ENCODE measurements at places on chromosomes 12 and 14.
A peak's percentile ranks its signal among the peaks of the same experiment; 100 is the strongest.

DNA sequence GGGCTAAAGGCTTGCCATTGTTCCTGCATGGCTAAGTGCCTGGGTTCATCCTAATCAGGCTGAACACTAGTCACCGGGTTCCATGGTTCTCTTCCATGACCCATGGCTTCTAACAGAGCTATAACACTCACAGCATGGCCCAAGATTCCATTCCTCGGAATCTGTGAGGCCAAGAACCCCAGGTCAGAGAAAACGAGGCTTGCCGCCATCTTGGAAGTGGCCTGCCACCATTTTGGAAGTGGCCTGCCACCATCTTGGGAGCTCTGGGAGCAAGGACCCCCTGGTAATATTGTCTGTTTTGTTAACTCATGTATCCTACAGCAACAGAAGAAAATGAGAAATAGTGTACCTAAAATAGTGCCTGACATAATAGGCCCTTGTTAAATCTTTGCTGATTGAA is 92.7 kb downstream of the ADAMTS20 start:
- no peak for DNase-seq

- DNase-seq, result peak; percentile 42
Measured at GRCh38 chr14:26281280-26281998, 316.4 kb downstream of the NOVA1 start.

DNA sequence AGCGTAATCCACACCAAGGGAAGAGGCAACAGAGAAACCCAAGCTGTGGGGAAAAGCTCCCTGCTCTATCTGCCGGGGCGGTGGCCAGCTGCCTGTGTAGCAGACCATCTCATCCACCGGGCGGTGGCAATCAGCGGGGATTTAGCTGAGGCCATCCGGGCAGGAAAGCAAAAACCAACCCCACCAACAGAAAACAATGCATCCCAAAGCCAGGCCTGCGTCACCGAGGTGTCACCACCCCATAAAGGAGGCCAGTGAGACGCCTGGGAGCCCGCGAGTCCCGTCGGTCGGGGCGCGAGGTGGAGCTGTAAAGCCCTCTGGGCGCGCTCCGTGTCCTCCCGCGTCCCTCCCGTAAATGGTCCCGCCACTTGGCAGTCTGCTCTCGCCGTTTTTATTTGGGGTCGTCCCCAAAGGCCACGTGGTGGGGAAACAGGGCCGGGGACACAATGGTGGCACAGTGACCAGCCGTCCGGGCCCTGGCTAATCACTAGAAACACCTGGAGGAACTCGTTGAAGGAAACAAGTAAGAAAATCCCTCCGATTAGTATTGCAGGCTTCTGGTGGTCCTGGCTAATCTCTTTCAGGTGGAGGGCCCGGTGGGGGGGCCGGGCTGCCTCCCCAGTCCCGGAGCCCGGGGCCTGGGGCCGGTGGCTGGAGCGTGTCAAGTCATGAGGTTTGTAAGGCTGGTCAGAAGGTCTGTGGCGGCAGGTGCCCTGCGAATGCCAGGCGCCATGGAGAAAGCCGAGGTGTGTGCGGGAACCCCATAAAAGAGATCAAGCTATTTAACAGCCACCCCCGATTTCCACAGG is 94.7 kb upstream of the GSC start:
- no peak for DNase-seq

DNA sequence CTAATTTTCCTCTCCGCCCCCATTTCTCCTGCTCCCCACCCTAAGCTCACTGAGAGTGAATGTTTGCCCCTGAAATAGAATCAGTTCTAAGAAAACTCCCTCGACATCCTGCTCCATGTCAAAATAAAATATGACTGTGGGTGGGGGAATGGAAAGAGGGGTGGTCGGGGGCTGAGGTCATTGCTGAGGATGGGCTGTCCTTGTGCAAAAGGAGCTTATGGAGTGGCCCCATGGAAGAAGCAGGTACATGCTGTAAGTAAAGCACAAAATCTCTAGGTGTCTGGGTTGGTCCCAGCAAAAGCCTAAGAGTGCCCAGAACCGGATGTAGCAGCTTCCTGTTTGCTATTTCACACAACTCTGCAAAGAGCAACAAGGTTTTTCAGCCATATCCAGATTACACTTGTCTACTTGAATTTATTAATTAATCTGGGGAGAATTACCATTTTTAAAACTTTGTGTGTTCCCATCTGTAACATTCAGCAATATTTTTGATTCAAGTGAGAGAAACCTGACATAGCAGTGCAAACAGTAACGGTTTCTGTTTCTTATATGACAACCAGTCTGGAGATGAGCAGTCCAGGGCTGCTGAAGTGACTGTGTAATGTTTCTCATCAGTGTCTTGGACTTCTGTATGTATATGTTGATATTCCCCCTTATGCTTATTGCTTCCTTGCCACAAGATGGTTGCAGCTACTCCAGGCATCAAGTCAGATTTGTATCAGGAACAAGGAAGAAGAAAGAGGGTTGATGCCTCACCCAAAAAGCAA is 40.4 kb upstream of the GZMB start:
- no peak for DNase-seq

- no peak for DNase-seq
Measured at GRCh38 chr12:20370014-20370386, 1.7 kb downstream of the PDE3A start.

- peak; percentile 96 for DNase-seq
Measured at GRCh38 chr12:115341442-115341841, 657.5 kb upstream of the TBX3 start.

- DNase-seq, result no peak
Measured at GRCh38 chr12:12592930-12593329, 18.7 kb upstream of the CREBL2 start.

GRCh38 chr12:132638541-132639408 is 20.2 kb downstream of the P2RX2 start:
- DNase-seq, result peak; percentile 15

DNA sequence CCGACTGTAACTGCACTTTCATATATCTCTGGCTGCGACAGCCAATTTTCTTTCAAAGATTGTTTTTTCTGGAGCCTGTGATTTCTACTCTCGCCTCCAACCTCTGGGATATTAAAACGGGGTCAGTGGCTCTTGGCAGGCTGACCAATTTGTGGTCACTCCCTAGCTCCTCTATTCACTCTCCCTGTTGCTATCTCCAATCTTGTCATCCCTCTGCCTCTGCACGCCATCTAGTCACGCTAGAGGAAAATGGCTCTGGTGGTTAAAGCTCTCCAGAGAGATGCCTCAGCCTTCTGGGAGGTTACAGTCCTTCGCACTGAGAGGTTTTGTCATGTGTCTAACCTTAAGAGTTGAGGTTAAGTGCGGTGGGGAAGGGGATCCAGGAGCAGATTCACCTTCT is 59.8 kb upstream of the CISTR start:
- no peak for DNase-seq

GRCh38 chr14:91127401-91127801 is 13.5 kb downstream of the DGLUCY start:
- no peak for DNase-seq

GRCh38 chr12:93589081-93589480 is 16.6 kb downstream of the SOCS2 start:
- DNase-seq, result no peak

DNA sequence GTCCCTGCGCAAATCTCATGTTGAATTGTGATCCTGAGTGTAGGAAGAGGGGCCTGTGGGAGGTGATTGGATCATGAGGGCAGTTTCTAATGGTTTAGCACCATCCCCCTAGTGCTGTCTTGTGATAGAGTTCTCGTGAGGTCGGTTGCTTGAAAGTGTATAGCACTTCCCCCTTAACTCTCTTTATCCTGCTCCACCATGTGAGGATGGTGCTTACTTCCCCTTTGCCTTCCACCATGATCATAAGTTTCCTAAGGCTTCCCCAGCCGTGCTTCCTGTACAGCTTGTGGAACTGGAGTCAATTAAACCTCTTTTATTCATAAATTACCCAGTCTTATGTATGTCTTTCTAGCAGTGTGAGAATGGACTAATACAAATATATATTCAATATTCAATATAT is 303.7 kb upstream of the SEL1L start:
- DNase-seq, result no peak

- DNase-seq, result no peak
Measured at GRCh38 chr14:80078501-80078900, 132.8 kb downstream of the DIO2 start.

GRCh38 chr12:12010277-12011039 is 60.3 kb upstream of the BCL2L14 start:
- DNase-seq, result peak; percentile 40

DNA sequence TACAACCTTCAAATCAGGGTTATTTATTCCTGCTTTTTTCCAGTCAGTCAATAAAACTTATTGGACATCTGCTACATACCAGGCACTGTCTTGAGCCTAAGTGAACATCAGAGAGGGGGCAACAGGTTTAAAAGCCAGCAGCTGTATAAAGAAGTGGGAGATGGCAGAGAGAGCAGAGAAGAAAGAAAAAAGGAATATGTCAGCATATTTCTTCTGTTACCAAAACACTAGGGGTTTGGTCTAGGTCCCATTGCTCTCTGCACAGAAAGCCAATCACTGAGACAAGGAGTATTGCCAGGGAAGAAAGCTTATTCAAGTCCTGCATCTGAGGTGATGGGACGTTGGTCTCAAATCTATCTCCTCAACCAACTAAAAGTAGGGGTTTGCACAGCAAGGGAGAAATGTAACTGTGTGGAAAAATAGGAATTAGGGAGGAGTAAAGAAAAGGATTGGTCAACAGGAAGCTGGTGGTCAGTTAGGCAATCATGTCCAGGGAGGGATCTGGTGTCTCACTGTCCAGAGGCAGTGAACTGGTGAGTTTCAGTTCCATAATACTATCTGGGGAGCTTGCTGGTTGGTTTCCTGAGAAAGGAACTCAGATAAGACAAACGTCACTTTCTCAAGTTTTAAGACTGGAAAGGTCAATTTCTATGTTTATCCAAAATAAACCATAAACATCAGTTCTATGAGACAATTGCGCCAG is 107.5 kb downstream of the PHLDA1 start:
- DNase-seq, result no peak

- no peak for DNase-seq
Measured at GRCh38 chr14:93683226-93683625, 105.1 kb downstream of the PRIMA1 start.

- no peak for DNase-seq
Measured at GRCh38 chr14:74756326-74756725, 6.8 kb upstream of the YLPM1 start.

GRCh38 chr12:121800694-121801594 is 2.9 kb upstream of the SETD1B start:
- no peak for DNase-seq

DNA sequence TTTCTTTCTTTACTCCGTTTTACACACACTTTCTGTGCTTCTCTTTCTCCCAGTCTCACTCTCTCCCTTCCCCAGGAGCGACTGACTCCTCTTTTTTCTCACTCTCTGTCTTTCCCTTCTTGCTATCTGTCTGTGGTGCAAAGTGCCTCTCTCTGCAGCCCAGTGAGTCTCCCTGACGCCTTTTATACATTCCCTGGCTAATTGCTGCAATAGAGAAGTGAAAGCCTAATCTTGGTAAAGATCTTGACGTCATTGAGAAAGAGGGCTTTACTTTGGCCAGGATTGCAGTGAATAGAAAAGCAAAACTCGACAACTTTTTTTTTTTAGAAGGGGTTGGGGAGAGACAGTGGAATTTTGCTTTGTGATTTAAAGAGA is 706 bp upstream of the DIO2 start:
- DNase-seq, result no peak

DNA sequence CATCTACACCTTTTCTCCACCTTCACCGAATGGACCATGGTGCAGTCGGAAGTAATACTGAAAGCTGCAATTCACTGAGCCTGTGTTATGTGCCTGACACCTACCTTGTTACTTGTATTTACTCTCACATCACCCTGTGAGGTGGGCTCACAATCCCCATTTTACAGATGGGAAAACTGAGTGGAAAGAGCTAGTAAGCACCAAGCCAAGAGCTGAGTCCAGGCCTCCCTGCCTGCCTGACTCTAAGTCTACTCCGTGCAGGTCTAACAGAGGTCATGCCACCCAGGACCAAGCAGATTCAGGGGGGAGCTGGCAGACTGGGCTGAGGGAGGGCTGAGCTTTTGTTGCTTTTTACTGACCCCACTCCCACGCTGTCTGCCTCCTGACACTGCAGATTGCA is 29.1 kb upstream of the TC2N start:
- no peak for DNase-seq

All from non-pigmented ciliary epithelial cell (primary cell).